Activated CD4-positive, alpha-beta T cell treated with anti-CD3 and anti-CD28 coated beads for 1 hour (primary cell): ENCODE measurements at places on chromosomes 6 and 20.

- DNase-seq, result peak; percentile 36
These were observed 13.4 kb downstream of the FAM110A start for GRCh38 chr20:846894-847278.

GRCh38 chr6:104608101-104608500 is 251.6 kb downstream of the HACE1 start:
- DNase-seq, result no peak

DNA sequence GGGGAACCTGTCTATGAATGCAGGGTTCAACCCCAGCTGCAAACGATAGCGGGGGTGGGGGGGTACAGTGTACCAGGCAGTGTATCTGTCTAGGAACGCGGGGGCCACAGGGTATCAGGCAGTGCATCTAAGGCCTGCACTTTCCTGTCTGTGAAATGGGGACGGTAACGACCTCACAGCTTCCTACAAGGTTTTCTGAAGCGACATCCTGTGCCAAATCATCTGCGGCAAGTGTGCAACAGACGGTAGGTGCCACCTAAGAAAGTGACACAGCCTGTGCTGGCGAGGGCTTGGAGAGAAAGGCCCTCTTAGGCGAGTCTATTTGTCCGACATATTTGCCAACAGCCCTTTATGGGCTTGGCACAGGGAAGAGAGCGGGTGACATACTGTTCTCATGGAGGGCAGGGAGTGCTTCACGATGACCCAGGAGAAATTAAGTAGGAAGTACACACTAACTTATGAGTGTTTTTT is 3.8 kb downstream of the DIDO1 start:
- peak; percentile 25 for DNase-seq

DNA sequence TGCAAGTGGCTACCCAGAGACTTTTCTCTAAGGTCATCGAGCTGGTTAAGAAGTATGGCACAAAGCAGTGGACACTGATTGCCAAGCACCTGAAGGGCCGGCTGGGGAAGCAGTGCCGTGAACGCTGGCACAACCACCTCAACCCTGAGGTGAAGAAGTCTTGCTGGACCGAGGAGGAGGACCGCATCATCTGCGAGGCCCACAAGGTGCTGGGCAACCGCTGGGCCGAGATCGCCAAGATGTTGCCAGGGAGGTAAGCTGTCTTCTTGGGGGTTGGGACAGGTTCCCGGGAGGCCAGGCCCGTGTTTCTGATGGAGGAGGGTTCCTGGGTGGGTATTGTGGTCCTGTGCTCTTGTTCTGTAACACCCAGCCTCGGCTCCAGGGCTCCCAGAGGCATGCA is 19.9 kb downstream of the MYBL2 start:
- DNase-seq, result no peak

GRCh38 chr20:21151791-21152190 is 25.9 kb downstream of the KIZ start:
- no peak for DNase-seq

DNA sequence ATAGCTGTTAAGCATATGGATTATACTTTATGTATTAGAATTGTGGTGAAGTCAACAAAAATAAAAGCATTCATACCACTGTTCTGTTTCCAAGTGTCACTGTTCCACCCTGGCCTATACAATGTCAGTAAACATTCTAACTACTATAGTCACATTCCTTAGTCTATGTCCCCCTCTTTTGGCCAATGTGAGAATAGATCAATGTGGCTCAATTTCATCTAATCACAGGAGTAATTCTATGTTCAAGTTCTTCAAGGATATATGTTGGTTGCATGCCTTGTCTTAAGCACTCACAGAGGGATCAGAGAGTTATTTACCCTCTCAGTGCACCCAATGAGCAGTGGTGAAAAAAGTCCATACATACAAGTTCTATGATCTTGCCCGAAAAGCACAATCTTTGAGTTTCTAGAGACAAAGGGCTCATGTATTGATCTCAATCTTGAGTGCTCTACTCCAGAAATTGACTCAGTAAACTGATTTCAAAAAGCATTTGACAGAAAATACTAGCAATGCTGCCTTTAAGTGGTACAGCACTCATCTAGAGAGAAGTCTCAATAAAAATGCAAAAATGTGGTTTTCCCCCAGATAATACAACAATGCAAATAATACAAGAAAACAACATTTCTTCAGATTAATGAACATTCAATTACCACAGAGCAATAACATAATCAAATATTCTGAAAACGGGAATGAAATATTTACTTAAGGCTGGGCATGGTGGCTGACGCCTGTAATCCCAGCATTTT is 16.5 kb downstream of the SMLR1 start:
- no peak for DNase-seq

- DNase-seq, result no peak
These were observed 88.7 kb upstream of the RNF24 start for GRCh38 chr20:4104045-4104444.

GRCh38 chr20:12893019-12893418 is 115.8 kb upstream of the SPTLC3 start:
- no peak for DNase-seq

- DNase-seq, result no peak
These were observed 49.4 kb upstream of the RREB1 start for GRCh38 chr6:7058250-7058923.
